B cell (primary cell): ENCODE measurements at places on chromosomes 7 and 10. TPM values are rescaled to one million over a fixed set of nuclear protein-coding genes. Genes with fewer than 3 reads are reported as not detected.

DNA sequence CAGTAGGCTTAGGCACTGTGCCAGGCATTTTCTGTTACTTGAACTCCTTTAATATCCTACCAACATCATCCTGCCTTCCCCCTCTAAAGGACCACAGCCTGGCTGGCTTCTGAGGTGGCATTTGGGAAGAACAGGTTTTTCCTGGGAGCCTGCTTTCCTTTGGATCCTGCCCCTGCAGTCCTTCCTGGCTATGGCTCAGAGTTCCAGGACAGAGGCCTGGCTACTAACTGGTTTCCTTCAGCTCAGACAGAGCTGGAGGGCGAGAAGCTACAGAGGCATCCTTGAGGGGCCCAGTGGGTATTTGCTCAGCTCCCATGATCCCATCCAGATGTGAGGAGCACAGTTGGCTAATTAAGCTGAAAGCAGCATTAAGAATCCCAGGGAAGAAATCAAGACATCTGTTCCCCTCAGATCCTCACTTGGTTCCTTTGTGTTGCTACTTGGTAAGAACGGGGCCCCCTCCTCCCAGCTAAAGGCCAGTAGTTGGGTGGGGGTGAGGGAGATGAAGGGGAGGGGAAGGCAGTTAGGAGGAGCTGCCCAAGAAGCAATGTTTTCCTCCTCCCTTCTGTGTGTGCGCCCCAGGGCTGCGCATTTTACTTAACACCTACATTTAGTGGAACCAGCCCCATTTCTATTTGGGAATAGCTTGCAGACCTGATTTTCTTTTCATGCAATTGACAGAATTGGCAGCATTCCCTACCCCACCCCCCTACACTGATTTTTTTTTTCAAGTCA is 142.6 kb upstream of the SORCS3 start:
- no peaks in the 10 kb centered on the region for H3K27me3 ChIP-seq
- DNase-seq: no peak
- H3K27ac ChIP-seq: no peak overlapping the region

DNA sequence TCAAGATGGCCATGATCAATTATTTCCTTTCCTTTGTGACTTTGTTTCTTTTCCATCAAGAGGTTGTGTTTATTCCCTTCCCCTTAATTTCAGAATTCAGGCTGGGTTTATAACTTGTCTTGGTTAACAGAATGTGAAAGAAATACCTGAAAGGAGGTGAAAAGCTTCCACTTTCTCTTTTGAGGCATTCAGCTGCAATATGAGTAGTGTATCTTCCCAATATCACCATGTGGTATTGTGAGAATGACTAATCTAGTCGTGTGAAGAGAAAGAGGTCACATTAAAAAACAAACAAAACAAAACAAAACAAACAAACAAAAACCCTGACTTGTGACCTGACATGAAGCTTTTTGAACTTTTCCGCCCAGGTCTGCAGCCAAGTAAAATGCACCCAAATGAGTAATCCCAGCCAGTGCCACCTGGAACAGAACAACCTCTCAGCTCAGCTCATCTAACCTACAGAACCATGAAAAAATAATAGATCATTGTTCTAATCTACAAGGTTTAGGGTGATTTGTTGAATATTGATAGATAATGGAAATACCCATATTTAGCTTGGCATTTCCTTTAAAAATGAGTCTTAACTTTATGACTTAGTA is 70.8 kb upstream of the TEX47 start:
- H3K27ac ChIP-seq: no peak overlapping the region
- no peak overlapping the region for H3K4me3 ChIP-seq
- DNase-seq: no peak
- H3K27me3 ChIP-seq: no peaks in the 10 kb centered on the region

Gene ZP3
- total RNA-seq: 0.64 and 2.1 TPM in 2 replicates

- no peaks in the 10 kb centered on the region for H3K4me1 ChIP-seq
- no peak for DNase-seq
- no peaks in the 10 kb centered on the region for H3K27me3 ChIP-seq
These were observed 34.2 kb downstream of the DNAJC12 start for GRCh38 chr10:67803588-67804394.

DNA sequence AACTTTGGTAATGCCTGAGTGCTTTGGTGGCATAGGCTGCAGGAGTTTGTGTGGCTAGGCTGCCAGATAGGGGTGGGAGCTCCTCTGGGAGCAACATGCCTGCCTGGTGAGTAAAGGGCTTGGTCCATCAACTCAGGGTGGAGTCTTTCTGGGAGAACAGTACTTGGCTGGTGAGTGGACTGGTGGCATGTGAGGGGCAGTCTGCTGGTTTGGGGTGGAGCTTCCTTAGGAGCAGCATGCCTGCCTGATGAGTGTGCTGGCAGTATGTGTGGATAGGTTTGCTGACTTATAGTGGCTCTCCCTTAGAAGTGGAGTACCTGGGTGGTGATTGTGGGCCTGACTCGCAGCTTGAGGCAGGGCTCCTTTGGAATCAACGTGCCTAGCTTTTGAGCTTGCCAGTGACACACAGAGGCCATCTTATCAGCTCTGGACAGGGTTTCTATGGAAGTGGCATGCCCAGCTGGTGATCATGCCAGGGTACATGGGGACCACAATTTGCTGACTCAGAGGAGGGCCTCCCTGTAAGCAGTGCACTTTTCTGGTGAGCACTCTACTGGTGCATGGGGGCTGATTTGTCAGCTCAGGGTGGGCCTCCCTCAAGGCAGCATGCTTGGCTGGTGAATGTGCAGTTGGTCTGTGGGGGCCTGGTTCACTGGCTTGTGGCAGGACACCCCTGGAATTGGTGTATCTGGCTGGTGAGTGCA is 35.0 kb upstream of the SRI start:
- DNase-seq: no peak
- H3K36me3 ChIP-seq: no peaks in the 10 kb centered on the region
- no peaks in the 10 kb centered on the region for H3K27me3 ChIP-seq

Gene PLPP4
- not detected in 2 replicates for total RNA-seq

DNA sequence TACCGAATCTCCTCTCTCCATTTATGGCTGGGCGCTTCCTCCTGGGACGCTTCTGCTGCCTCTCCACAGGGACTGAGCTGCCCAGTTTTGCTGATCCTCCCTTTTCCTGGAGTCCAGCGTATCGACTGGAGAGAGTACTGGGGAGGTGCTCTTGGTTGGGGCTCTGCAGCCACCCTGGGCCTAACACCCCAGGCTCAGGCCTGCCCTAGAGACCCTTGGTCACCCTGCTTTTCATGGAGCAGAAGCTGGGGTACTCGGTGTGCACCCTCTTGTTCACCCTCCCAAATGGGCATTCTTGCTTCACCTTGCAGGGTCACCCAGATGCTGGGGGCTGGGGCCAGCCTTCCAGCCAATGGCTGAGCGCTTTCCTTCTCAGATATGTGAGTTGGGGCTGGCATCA is 88.8 kb upstream of the RET start:
- H3K36me3 ChIP-seq: no peaks in the 10 kb centered on the region
- H3K4me3 ChIP-seq: no peak overlapping the region
- no peaks in the 10 kb centered on the region for H3K27me3 ChIP-seq
